Airway epithelial cell (primary cell): ENCODE measurements at places on chromosomes 7 and 10. TPM values are rescaled to one million over a fixed set of nuclear protein-coding genes. Genes with fewer than 3 reads are reported as not detected.

GGCT gene
- total RNA-seq = 76.8 and 79.3 TPM in 2 replicates

TMEM270 gene
- not detected in 2 replicates for total RNA-seq

ANKRD30A gene
- total RNA-seq = not detected in 2 replicates

THSD7A gene
- total RNA-seq = under 0.01 TPM in 1 of 2 replicates, not detected in the other

AKR1D1 gene
- total RNA-seq = not detected in 2 replicates

NOD1 gene
- 5.4 and 5.9 TPM in 2 replicates for total RNA-seq

TMEM213 gene
- total RNA-seq = not detected in 2 replicates

PDE1C gene
- 0.07 TPM in 1 of 2 replicates, not detected in the other for total RNA-seq

GPR15LG gene
- 44.5 and 87.7 TPM in 2 replicates for total RNA-seq

SPDYE18 gene
- total RNA-seq = not detected in 2 replicates

BAMBI gene
- total RNA-seq = 3.4 and 4.0 TPM in 2 replicates

NME8 gene
- total RNA-seq = 0.07 TPM in 1 of 2 replicates, not detected in the other

CALML3 gene
- total RNA-seq = 7.7 and 9.0 TPM in 2 replicates

PDZD7 gene
- total RNA-seq = 0.88 and 1.2 TPM in 2 replicates

ADAM8 gene
- 26.9 and 30.5 TPM in 2 replicates for total RNA-seq

AASS gene
- total RNA-seq = 6.5 and 8.6 TPM in 2 replicates

SLC26A5 gene
- not detected in 2 replicates for total RNA-seq

SPDYE6 gene
- not detected in 2 replicates for total RNA-seq

APBB1IP gene
- total RNA-seq = not detected in 2 replicates

HMX3 gene
- total RNA-seq = not detected in 2 replicates

IGF2BP3 gene
- total RNA-seq = 22.0 and 28.0 TPM in 2 replicates

GDF2 gene
- not detected in 2 replicates for total RNA-seq

GALNT17 gene
- total RNA-seq = not detected in 2 replicates

TCAF2 gene
- total RNA-seq = 4.7 and 6.6 TPM in 2 replicates

SPDYE16 gene
- 0.05 TPM in 1 of 2 replicates, not detected in the other for total RNA-seq

ZNF248 gene
- 1.9 and 3.9 TPM in 2 replicates for total RNA-seq

SYPL1 gene
- 141 and 150 TPM in 2 replicates for total RNA-seq

ZNF804B gene
- total RNA-seq = not detected in 2 replicates

PON1 gene
- not detected in 2 replicates for total RNA-seq

GIMAP5 gene
- total RNA-seq = not detected in 2 replicates

ATP6V0A4 gene
- 0.21 and 0.23 TPM in 2 replicates for total RNA-seq

PLEKHA1 gene
- 52.7 and 62.3 TPM in 2 replicates for total RNA-seq

LIPM gene
- total RNA-seq = 0.14 TPM in 1 of 2 replicates, not detected in the other
